Vagina (tissue), 2 donors: ENCODE measurements at places on chromosomes 5 and 9. TPM values are rescaled to one million over a fixed set of nuclear protein-coding genes. Genes with fewer than 3 reads are reported as not detected.

- DNase-seq: no peak
These were observed 10.3 kb downstream of the IPPK start for GRCh38 chr9:92659601-92660000.

- DNase-seq: no peak
These were observed 552.0 kb upstream of the CLINT1 start for GRCh38 chr5:158410976-158411375.

The ZNG1A gene
- total RNA-seq: 19.4 TPM

The TRIP13 gene
- total RNA-seq: 3.7 TPM
